ENCODE measurements at places on chromosomes 7 and 10.

DNA sequence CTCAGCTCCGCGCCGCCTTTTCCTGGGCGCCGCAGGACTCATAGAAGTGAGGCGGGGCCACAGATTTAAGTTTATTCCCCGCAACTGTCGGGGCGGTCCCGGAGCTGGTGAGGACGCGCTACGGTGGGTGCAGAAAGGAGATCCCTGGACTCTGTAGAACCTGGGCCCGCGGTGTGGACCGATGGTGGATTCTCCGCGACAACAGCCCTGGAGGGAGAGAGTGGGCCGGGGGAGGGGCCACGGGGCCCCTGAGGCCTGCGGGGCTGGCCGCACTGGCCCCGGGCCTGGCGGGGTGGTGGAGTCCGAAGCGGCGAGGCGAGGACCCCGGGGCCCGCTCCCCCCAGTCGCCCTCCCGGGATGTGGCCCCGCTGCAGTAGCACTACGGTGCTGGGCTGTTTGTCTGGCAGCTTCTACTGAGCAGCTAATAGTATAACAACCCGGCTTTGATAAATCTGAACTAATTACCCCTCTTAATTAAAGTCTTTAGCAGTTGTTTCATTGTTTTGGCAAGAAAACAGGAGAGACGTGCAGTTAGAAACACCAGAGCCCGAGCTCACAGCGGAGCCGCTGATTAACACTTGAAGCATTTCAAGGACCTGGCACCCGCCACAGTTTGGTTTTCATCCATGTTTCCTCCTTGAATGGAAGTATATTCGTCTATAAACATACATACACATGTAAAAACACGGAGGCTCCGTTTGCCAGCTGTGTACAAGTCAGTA lies 4.2 kb downstream of the FEZF1 start:
- H3K4me3 ChIP-seq = no peak overlapping the region
- H3K4me1 ChIP-seq = no peaks in the 10 kb centered on the region
- no peak for DNase-seq
- H3K27ac ChIP-seq = no peak overlapping the region
- no peaks in the 10 kb centered on the region for H3K36me3 ChIP-seq

- H3K27ac ChIP-seq = no peak overlapping the region
- no peaks in the 10 kb centered on the region for H3K36me3 ChIP-seq
- H3K27me3 ChIP-seq = no peaks in the 10 kb centered on the region
- H3K4me1 ChIP-seq = no peaks in the 10 kb centered on the region
- no peak for DNase-seq
- no peak overlapping the region for H3K4me3 ChIP-seq
Observed at GRCh38 chr10:19904202-19904661, 88.0 kb downstream of the PLXDC2 start.

DNA sequence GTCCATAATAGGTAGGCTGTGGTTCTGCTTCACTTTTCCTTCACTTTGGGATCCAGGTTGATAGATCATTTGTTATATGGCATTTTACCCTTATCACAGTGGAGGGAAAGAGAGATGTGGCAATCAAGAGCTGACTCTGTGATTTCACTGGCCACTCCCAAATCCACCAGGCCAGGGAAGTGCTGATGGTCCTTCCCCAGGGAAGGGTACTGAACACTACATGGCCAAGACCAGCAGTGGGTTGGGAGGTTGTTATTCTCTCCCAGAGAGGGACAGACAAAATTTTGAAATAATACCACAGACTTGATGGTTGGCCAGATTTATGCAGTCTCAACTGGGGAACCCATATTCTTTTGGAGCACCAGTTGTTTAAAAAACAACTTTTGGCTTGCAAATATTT lies 102.5 kb downstream of the SND1 start:
- no peak overlapping the region for H3K4me3 ChIP-seq
- no peak for DNase-seq
- peaks cover 11% of the 10 kb centered on the region for H3K36me3 ChIP-seq
- peaks cover 39% of the 10 kb centered on the region for H3K4me1 ChIP-seq
- no peaks in the 10 kb centered on the region for H3K27me3 ChIP-seq

DNA sequence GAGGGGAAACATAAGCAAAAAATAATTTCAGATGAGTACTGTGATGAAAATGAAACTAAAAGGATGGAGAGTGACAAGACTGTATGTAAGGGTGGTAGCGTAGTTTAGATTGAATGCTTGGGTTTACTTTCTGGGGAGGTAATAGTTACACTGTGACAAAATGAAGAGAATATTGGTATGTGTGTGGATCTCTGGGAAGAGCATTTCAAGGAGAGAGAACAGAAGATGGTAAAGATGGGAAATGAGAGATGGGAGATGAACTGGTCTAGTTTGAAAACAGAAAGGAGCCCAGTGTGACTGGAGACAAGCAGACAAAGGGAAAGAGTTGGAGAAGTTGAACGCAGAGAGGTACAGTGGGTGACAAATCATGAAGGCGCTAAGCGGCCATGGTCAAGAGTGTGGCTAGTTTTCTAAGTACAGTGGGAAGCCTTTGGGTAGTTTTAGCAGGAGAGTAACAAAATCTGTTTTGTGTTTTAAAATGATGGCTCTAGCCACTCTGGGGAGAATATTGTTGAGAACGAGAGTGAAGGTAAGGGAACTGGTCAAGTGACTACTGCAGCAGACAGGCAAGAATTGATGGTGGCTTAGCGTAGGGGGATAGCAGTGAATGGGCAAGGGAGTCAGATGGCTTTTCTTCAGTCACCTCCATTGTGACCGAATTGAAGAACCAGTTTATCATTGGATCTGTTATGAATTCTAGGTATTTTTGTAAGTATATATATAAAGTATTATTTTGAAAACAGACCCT lies 22.6 kb downstream of the PALS2 start:
- no peaks in the 10 kb centered on the region for H3K27me3 ChIP-seq
- DNase-seq = no peak
- H3K4me1 ChIP-seq = no peaks in the 10 kb centered on the region
- no peak overlapping the region for H3K4me3 ChIP-seq

GRCh38 chr7:123417580-123417979 lies 116.8 kb downstream of the IQUB start:
- no peaks in the 10 kb centered on the region for H3K4me1 ChIP-seq
- no peak overlapping the region for H3K4me3 ChIP-seq
- no peak for DNase-seq
- H3K36me3 ChIP-seq = no peaks in the 10 kb centered on the region

GRCh38 chr7:33720870-33721269 lies 184.5 kb upstream of the BMPER start:
- no peak overlapping the region for H3K4me3 ChIP-seq
- no peaks in the 10 kb centered on the region for H3K36me3 ChIP-seq
- no peaks in the 10 kb centered on the region for H3K4me1 ChIP-seq
- DNase-seq = no peak

DNA sequence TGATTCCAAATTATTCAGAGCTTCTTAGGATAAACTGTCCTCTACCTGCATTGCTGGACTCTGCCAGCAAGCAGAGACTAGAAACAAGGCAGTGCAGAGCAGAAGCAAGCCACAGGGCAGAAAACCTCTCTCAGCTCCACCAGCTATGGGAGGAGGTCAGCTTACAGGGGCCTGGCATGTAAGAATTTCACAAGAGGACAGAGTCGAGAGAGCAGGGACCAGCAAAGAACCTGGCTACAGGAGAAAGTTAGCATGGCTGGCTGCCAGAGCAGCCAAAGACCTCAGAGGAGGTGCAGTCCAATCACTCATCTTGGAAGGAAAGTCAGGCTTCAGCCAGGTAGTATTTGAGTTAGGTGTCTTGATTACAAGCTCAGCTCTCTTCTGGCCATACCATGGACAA lies 62.9 kb downstream of the ENO4 start:
- H3K27ac ChIP-seq = no peak overlapping the region
- no peaks in the 10 kb centered on the region for H3K4me1 ChIP-seq
- peaks cover 4% of the 10 kb centered on the region for H3K27me3 ChIP-seq
- no peaks in the 10 kb centered on the region for H3K36me3 ChIP-seq

GRCh38 chr7:131495669-131496498 lies 60.5 kb downstream of the PODXL start:
- no peak for DNase-seq
- no peaks in the 10 kb centered on the region for H3K27me3 ChIP-seq
- peaks cover 17% of the 10 kb centered on the region for H3K4me1 ChIP-seq
- no peak overlapping the region for H3K27ac ChIP-seq
- H3K36me3 ChIP-seq = peaks cover 14% of the 10 kb centered on the region
- H3K4me3 ChIP-seq = no peak overlapping the region

- H3K36me3 ChIP-seq = no peaks in the 10 kb centered on the region
- DNase-seq = no peak
- no peak overlapping the region for H3K4me3 ChIP-seq
- peaks cover 5% of the 10 kb centered on the region for H3K4me1 ChIP-seq
Observed at GRCh38 chr7:104230606-104231005, 22.8 kb upstream of the ORC5 start.

DNA sequence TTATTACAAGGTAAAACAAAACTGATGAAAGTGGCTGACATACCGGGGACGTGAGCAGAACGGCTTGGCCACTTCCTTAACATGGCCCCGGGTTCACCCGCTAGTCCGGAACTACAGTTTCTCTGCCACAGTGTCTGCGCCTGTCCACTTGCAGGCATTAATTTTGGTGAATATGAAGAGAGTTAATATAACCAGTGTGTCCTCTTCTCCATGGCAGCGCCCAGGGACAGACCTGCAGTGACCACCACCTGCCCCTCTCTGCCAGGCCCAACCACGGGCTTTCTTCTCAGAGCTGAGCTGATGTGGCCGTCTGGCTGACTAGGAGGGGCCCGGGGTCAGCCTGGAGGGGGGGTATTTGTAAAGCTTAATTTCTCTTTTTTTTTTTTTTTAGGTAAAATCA lies 1.1 kb upstream of the NDUFB2 start:
- H3K27me3 ChIP-seq = no peaks in the 10 kb centered on the region
- no peak for DNase-seq
- peaks cover 22% of the 10 kb centered on the region for H3K36me3 ChIP-seq
- peak overlapping the region; percentile 21 for H3K4me3 ChIP-seq
- peak overlapping the region; percentile 96 for H3K27ac ChIP-seq

DNA sequence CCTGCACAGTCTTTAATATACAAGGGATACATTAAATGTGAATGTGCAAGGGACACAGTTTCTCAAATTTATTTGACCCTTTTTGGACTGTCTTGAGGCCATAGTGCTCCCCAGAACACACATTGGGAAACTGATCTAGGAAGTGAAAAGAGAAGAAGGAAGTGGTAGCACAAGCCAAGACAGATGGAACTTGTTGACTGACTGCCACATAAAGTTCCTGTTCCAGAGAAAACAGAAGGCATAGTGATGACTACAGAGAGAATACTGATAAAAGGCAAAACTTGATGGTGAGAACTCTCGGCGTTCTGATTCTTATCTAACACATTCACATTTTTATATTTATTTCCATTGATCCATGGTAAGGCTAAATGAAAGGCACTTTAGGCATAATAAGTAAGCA lies 1216.4 kb downstream of the CNTNAP2 start:
- H3K4me3 ChIP-seq = no peak overlapping the region
- H3K4me1 ChIP-seq = no peaks in the 10 kb centered on the region
- DNase-seq = no peak
- H3K36me3 ChIP-seq = no peaks in the 10 kb centered on the region
- no peak overlapping the region for H3K27ac ChIP-seq

DNA sequence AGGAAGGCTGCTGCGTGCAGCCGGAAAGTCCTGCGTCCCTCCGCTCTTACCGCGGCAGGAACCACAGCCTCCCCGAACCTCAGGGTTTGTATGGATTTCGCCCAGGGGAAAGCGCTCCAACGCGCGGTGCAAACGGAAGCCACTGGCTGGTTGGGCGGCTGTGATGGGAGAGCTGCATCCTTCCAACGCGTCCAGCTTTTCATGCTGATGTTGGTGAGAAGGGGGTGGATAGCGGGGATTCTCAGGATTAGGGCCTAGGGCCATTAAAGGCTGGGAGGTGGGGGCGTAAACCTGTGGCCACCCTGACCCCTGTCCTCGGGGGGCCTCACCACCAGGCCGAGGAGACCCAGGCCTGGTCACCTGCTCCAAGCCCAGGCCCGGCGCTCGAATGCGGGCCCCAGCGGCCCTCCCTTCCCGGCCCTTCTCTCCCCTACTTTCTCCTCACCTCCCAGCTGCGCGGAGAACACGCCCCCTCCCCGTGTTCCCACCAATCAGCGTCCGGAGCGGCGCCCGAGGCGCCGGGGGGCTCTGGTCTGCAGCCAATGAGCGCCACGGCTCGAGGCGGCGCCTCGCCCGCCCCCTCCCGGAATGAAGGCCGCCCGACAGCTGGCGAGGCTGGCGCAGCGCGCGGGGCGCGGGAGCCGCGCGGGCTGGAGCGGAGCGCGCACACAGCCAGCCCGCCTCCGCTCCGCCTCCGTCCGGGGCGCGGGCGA lies 458 bp upstream of the NANOS1 start:
- peaks cover 19% of the 10 kb centered on the region for H3K4me1 ChIP-seq
- DNase-seq = peak; percentile 78
- H3K36me3 ChIP-seq = peaks cover 17% of the 10 kb centered on the region
- H3K27me3 ChIP-seq = peaks cover 8% of the 10 kb centered on the region

DNA sequence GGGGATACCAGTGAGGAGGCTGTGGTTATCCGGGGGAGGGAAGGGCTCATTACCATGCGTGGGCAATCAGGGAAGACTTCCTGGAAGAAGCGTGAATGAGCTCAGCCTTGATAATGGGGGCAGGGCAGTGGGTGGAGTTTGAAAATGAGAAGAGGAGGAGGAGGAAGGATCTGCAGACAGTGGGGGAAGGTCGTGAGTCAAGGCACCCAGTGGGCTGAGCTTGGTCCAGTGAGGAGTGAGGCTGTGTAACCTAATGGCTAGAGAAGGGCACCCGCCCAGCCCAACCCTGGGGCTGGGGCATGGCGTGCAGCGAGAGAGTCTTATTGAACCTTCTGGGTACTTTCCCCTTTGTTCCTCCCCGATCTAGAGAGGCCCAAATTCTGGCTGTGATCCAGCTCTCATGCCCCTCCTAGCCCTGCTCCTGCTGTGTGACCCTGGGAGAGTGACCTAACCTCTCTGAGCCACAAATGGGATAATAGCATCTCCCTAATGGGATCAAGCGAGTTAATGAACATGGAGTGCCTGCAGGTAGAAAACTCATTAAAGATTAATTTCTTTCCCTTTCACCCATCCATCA lies 31.5 kb downstream of the CLIP2 start:
- no peak overlapping the region for H3K4me3 ChIP-seq
- no peak overlapping the region for H3K27ac ChIP-seq
- H3K36me3 ChIP-seq = no peaks in the 10 kb centered on the region
- DNase-seq = no peak
